Stimulated activated CD4-positive, alpha-beta T cell treated with anti-CD3 and anti-CD28 coated beads, TNF-alpha, amount 100 ng/mL, for 4 hours (primary cell): ENCODE measurements at places on chromosomes 5 and 9.
A peak's percentile ranks its signal among the peaks of the same experiment; 100 is the strongest.

DNA sequence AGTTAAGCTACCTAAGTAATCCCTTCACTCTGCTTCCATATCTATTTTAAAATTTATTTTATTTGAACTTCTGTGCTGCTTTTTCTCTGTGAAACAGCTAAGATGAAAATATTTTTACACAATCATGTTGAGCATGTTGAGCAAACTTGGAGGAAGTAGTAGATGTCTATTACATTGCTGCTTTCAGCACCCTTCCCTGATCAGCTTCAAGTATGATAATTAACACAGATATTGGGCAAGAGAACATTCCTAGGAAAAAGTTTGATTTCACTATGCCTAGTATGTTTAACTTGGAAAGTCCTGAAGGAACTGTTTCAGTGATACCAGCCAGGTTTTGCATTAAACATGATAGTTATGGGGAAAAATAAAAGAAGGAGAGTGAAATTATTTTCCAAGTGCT lies 283.6 kb downstream of the ELAVL2 start:
- no peak for DNase-seq

- DNase-seq: no peak
Measured at GRCh38 chr9:130200038-130200849, 28.0 kb downstream of the NCS1 start.

GRCh38 chr9:87223392-87224246 lies 274.0 kb upstream of the DAPK1 start:
- DNase-seq: no peak

DNA sequence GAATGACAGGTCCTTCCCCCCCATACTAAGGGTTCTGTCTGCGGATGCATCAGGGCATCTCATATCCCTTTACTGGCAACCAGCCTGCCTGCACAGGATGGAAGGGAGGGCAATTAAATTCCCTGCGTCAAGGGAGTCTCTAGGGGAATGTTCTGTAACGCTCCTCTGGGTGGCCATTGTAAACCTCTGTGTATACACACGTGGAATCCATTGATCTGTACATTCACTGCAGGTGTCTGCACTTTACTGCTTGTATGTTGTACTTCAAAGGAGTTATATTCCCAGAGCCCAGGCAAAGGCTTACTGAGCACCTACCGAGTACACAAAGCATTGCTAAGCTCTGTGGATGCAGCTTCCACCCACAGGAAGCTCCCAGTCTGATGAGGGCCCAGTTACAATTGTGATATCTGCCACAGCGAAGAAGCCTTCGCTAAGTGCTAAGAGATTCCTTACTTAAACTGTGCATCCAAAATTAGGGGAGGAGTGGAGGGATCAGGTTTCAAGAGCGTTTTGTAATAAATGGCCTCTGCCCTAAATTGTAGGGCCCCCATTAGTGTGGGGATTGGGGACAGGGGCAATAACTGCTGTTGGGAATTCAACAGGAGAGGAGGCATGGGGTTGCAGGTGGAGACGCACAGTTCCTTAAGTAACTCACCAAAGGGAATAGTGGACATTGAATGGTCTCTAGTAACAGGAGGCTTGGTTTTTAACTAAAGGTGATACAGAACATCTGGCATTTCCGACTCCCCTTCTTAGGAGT lies 1.5 kb upstream of the RETREG1 start:
- no peak for DNase-seq

DNA sequence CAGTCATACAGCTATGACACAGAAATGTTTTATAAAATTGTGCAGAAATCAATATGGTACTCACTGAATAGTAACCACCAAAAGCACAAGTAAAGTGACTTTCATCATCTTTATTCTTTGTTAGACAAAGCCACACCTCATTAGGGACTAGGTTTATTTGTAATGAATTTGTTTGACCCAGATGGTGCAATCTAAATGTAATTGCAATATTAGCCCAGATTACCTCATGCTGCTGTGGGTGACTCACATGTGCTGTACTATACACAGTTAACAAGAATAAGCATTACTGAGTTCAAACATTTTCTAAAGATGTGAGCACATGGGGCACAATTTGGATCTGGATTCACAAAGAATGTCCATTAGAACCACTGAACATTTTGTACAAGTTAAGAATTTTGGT lies 759.3 kb upstream of the TYRP1 start:
- no peak for DNase-seq

DNA sequence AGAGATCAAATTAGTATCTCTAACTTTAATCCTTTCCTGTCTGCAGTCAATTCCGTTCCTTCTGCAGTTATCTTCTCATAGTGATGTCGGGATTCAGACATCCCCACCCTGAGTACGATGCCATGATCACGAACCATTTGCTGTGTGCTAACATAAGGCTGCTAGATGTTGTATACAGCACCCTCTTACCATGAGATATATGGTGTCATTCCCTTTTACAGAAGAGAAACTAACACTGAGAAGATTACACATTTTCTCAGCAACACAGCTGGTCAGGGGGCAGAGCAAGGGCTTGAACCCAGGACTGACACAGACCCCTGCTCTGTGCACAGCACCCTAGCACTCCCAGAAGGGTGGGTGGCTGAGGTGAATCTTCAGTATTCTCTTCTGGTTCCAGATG lies 46.9 kb upstream of the HSD17B4 start:
- DNase-seq: no peak

DNA sequence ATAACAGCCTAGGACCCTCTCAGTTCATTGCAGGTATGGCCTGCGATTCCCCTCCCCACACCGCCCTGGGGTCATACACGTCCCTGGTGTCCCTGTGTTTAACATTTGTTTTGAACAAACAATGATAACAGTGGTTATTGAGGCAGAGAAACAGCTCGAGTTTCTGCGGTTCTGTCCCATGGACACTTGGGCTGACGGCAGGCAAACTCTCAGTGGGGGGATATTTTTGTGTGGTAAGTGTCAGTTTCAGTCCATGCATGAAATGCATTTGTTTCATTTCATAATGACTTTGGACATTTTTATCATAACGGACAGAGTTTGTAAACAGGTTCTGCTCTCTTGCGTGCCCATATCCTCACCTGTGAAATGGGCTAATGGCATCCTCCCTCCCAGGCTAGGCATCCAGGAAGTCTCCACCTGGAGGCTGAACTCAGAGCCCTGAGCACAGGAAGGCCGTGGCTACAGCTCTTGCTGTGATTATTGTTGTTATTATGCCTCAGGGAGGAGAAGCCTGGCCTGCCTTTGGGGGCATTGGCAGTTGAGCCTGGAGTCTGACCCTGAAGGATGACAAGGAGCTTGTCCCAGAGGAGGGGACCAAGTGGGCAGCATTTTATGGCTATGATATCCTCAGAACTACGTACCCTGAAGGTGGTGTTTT lies 190.9 kb downstream of the GADD45G start:
- DNase-seq: no peak

DNA sequence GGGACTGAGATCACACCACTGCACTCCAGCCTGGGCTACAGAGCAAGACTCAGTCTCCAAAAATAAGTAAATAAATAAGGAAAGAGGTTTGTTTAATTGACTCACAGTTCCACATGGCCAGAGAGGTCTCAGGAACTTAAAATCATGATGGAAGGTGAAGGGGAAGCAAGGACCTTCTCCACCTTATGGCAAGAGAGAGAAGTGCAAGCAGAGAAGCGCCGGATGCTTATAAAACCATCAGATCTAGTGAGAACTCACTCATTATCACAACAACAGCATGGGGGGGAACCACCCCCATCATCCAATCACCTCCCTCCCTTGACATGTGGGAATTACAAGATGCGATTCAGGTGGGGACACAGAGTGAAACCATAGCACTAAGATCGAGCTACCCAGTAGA lies 22.8 kb upstream of the RGMB start:
- no peak for DNase-seq

DNA sequence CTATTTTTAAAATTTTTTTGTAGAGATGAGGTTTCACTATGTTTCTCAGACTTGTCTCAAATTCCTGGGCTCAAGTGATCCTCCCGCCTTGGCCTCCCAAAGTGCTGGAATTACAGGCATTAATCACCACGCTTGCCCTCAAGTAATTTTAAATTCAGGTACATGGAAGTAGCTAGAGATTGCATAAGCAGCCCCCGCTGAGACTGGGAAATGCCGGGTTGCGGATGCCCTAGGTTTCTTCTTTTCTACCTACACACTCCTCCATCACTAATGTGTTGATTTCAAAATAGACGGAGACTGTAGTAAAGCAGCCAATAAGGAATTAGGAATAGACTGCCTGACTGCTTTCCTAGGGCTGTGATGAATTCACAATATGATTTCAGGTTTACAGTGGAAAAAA lies 202.4 kb downstream of the FANCC start:
- DNase-seq: no peak

DNA sequence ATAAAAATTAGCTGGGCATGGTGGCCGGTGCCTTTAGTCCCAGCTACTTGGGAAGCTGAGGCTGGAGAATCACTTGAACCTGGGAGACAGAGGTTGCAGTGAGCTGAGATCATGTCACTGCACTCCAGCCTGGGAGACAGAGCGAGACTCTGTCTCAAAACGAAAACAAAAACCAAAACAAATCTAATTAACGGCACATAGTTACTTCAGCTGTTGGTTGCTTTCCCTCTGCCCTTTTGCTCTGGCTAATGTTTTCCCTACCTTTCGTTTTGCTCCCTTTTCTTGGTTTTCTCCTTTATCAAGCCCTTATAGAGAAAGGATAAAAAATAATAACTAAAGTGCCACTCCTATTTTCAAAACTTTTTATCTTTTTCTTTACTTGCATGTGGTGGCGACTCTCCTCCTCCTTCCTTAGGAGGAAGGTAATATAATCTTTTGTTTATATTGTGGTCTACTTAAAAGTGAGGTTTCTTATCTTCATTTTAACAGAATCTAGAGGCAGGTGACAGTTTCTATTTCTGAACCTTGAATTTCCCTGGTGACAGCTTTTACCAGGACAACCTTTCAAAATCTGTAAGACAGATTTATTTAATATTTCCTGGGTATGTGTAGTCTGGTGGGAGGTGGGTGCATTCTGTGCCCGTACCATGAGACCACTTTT lies 125.4 kb downstream of the ARHGEF28 start:
- no peak for DNase-seq

GRCh38 chr9:86555661-86556060 lies 201.5 kb upstream of the TUT7 start:
- no peak for DNase-seq

GRCh38 chr9:129021091-129021490 lies 7.0 kb downstream of the SH3GLB2 start:
- no peak for DNase-seq

DNA sequence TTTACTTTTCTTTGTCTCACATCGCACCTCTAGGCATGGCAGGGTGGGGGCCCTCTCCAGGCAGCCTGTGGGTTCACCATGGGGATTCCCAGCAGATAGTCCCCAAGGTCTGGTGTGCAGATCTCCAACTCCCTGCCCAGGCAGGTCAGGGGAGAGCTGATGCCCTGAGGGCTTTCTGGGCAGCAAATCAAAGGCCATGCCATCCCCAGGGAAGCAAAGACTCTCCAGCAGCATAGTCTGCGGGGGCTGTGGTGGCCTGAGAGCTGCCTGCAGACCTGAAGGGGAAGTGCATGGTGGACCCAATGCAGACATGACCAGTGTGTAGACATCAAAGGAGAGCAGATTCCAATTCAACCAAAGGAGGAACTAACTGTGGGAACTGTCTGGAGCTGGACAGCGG lies 7.7 kb downstream of the NEURL1B start:
- DNase-seq: no peak

- DNase-seq: no peak
Measured at GRCh38 chr5:127243011-127243410, 47.6 kb upstream of the MEGF10 start.

- no peak for DNase-seq
Measured at GRCh38 chr5:171897231-171897630, 109.2 kb downstream of the FBXW11 start.

DNA sequence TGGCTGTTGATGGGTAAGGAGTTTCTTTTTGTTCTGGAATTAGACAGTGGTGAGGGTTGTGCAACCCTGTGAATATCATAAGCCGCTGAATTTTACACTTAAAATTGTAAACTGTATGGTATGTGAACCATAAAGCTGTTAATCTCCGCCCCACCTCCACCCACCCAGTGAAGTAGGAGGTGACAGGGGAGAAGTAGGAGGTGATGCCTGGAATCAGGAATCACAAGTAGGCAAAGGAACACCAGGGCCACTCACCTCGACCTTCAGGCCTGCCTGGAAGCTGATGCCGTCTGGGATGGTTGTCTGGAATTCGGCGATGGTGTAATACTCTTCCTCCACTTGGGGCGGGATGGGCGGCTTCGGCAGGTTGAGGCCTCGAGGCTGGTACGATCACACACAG lies 62.3 kb upstream of the UBTD2 start:
- DNase-seq: no peak

GRCh38 chr5:141681695-141682641 lies at the start of gene ARAP3:
Gene ARAP3, minus strand, starts transcription at chr5:141682230. Its CDS starts 1,744 bp downstream, at chr5:141680486.
- DNase-seq: no peak

- DNase-seq: no peak
Measured at GRCh38 chr5:96968074-96968473, 32.2 kb downstream of the LNPEP start.

GRCh38 chr5:160378330-160378729 lies 7.9 kb upstream of the C1QTNF2 start:
- DNase-seq: no peak

- DNase-seq: peak; percentile 13
Measured at GRCh38 chr9:27528886-27529315, 713 bp downstream of the MOB3B start.

GRCh38 chr9:85142496-85142911 lies 473.0 kb downstream of the NTRK2 start:
- no peak for DNase-seq

GRCh38 chr5:31283326-31283725 lies 89.8 kb downstream of the CDH6 start:
- no peak for DNase-seq

DNA sequence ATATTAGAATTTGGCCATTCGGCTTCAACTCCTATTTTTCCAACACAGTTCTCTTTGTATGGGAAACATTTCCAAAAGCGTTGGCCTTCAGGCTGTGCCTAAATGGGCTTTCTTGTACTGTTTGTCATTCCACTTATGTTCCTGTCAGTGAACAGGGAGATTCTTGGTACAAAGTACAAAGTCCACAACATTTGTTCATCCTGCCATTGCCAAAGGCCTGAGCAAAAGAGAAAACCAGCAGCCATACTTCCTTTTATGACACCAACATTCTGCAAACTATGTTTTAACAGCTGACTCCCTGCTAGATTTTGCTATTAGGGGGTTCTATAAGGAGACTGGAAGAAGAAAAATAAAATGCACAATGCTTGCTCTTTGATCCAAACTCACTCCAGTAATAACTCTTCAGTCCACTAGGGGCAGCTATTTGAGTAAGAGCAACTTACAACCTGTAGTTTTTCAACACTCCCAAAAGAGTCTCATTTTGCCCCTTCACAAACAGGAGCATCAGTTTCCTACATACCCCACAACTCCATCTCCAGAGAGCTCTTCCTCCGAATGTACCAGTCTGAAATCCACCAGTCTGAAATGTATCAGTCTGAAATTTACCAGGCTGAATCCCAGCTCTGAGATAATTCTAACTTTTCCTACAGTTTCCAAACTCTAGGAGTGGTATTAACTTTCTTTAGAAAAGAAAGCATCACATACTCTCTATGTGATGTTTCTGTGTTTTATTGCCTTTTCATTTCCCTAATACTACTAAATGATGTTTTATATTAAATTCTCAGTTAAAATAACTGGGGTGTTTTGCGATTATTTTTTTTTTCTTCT lies 693.8 kb downstream of the DNAH5 start:
- DNase-seq: no peak
